ENCODE measurements at places on chromosomes 2 and 18.

DNA sequence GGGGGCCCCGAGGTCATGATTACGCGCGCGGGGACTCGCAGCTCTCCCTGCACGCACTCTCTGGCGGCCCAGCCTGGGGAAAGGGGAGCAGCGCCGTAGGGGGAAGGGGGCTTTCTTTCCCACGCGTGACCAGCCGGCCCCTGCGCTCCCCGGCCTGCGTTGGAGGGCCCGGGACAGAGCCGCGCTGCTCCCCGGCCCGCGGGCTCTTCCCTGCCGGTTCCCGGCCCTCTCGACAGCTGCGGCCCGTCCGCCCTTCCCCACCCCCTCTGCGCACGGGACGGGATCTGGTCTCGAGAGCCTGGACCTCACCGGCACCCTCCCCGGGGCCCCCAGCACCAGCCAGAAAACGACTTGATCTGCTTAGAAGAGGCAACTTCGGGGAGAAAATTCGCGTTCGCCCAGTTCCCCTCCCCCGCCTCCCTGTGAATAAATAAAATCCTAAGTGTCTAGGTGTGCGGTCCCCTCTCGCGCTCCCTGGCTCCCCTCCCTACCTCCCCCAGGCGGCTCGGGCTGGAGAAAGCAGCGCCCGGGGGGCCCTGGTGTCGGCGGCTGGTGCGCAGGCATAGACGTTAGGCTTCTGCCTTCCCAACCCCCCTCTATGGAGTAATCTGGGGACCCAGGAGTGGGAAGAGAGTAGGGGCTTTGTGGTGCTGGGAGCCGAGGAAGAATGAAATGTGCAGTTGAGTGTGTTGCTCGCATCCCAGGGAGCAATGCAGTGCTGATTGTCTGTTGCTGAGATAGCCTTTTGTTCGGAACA, 803 bp upstream of the FIGN start:
- DNase-seq = no peak

DNA sequence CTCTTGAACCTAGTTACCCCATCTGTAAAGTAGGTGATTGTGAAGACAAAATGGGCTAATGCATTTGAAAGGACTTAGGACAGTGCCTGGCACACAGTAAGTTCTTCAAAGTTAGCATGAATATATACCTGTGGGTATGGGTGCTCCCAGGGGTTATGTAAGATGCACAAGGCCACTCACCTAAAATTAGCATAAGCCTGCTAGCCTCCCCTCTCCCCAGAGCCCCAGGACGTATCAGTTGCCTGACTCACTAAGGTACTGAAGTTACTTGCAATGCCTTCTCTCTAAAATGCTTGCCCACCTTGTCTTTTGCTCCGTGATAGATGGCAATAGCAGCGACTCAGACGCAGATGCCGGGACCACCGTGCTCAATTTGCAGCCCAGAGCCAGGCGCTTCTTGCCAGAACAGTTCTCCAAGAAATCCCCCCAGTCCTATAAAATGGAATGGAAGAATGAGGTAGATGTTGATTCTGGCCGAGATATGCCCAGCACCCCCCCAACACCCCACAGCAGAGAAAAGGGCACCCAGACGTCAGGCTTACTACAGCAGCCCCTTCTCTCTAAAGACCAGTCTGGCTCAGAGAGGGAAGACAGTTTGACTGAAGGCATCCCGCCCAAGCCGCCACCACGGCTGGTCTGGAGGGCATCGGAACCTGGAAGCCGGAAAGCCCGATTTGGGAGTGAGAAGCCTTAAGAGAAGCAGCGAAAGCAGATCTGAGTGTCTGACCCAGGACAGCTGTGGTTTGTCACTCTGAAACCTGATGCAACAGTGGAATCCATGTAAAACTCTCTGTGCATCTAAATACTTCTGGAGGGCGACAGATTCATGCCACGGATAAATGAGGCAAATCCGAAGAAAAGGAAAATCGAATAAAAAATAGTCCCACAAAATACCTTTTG, 53.8 kb upstream of the TMEM182 start:
- no peak for DNase-seq

- no peak for DNase-seq
Measured at GRCh38 chr18:46062781-46063180, 9.3 kb downstream of the PSTPIP2 start.

DNA sequence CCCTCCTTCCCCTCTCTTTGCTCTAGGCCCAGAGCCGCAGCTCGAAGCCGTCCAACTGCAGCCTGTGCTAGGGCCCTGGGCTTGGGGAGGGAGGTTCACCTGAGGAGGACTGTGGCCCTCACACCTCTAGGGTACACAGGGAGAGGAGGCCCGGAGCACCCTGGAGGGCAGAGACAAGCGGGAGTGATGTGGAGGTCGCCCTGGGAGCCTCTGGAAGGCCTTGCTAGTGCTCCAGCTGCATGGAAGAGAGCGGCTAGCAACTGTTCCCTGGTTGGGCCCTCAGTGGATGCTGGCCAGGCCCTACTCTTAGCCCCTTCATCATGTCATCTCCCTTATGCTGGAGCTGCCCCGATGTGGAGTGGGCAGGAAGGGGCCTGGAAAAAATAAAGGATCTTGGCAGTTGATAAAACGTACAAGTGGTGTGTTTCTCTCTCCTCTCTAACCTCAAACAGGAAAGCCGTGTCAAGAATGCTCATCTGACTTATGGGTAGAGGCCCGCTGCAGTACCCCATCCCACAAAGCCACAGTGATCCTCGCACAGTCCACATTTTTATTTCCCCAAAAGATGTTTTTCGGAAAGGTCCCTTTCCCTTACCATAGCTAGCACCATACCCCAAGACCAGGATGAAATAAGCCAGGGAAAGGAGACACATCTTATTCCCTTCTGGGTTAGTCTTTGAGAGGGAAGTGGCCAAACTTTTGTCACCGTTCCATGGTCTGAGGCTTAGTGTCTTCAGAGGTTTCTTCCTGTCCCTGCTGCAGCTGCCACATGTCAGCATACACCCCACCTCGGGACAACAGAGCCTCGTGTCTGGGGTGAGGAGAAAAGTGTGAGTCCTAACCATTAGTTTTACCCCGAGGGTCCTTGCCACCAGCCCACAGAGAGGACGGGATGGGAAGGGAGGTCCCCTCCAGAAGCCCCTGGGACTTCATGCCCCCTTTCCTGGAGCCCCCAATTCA, 2.9 kb downstream of the ZFAND2B start:
- no peak for DNase-seq

GRCh38 chr2:134141598-134142340, 112.1 kb upstream of the MGAT5 start:
- DNase-seq = no peak

Measured in effector CD8-positive, alpha-beta T cell (primary cell).